ENCODE measurements at places on chromosomes 12 and 14.

- no peak for DNase-seq
Measured at GRCh38 chr12:14601692-14602478, 34.2 kb upstream of the PLBD1 start.

DNA sequence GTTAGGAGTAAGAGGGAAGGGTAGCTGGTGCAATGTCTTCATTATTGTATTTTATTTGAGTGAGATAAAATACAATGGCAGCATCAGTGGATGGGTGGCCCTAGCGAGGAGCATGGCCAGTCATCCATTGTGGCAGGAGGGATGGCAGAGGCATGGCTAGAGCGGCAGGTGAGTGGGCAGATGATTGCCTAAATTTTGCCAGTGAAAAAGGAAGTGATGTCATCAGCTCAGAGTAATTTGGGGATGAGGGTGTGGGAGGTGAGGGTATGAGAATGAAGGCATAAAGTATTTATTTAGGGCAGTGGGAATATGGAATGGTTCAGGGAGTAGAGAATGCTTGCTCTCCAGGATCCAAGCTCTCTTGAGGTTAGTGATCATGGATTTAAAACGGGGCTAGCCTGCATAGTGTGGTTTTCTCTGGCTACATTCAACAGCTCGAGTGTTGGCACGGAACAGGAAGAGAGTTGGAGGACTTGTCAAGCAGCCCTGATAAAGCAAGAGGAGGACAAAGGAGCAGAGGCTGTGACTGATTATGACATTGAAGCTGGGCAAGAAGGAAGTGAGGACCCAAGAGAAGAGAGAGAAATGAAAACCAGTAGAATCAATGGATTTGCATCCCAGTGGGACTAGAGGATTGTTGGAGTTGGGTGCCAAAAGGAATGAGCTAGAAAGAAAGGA, 18.7 kb upstream of the SERPINA6 start:
- no peak for DNase-seq

DNA sequence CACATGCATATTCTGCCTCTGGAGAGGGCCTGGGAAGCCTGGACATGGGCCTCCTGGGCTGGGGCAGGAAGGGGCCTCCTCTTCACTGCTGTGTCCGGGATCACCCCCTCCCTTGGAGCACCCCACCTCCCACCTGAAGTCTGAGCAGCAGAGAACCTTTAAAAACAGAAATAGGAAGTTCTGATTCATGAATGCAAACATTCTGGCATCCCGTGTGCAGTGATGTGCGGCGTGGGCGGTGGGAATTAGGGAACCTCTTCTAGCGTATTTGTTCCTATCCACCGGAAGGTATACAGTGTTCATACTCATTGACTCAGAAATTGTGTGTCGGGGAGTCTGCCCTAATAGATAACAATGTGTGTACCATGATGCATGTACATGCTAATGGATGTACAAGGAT, 46.2 kb downstream of the C14orf132 start:
- no peak for DNase-seq

DNA sequence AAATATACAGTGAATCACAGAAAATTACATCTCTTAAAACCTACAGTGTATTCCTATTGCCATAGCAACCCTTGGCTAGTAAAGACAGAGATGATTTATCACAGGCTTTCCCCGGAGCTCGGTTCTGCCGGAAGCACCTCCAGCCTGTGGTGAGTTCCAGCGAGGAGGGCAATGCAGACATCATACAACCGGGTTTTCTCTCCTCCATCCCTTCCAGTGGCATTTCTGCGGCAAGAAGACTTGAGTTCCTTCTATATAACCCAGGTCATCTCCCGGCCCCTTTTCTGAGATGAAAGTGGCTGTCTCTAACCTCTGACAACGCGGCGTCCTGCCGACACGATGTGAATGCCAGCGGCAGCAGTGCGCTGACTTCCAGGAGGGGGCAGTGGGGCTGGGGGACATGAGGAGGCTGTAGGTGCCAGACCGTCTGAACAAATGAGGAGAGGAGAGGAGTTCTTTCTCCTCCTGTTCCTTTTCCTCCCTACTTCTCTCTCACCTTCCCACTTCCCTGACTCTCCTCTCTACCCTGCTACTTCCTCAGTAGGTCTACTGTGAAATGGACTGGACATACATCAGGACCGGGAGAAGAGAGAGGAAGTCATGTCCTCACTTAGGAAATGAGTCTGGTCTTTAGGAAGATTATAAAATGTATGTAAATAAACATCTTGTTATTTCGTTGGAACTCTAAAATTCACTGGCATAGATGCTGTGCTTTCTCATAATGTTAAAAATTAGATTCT, 68.6 kb upstream of the MAX start:
- peak; percentile 74 for DNase-seq

GRCh38 chr12:120469450-120470149, at the start of gene SRSF9:
SRSF9 (minus strand) TSS chr12:120469748; CDS start chr12:120469609, 139 bp downstream.
- DNase-seq: peak; percentile 90

DNA sequence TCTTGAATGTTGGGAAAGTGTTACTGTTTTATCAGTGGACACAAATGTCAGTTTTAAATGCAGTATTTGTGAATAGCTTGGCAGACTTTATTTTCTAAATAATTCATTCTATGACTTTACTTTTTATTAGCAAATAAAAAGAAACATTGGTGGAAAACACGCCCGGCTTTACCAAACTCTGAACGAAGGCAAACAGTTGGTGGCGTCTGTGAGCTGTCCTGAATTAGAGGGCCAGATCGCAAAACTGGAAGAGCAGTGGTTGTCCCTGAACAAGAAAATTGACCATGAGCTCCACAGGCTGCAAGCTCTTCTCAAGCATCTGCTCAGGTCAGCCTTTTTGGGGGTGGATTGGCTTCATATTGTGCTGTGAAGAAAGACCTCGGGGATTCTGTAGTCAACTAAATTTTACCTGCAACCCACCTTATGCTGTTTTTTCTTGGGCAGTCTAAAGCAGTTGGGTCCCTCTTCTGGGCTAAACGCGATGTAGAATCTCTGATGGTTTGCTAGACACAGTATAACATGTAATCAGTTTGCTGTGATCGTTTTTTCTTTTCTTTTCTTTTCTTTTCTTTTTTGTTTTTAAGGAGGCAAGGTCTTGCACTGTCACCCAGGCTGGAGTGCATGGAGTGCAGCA, 156.4 kb downstream of the ESR2 start:
- DNase-seq: peak; percentile 17

DNA sequence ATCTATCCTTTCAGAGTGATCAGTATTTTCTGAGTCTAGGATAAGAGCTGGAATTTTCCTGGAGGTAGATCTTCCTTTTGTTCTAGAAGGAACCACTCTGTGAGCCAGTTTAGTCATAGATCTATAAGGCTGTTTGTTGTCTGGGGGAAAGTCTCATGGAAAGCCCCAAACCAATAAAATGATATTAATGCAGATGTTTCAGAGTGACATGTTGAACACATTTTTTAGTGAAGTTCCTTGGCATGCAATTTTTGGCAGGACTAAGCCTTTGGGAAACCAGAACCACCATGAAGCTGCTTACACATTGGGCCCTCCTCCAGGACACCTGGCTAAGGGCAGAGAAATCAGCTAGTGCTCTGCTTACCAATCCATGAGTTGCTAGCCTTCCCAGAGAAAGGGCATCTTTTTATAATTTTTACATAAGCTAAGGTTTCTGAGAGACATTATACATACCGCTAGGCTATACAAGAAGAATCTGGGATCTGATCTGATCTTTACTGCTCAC, 101.5 kb upstream of the PCED1B start:
- no peak for DNase-seq

GRCh38 chr12:247271-247670, 15.4 kb downstream of the SLC6A13 start:
- DNase-seq: no peak

DNA sequence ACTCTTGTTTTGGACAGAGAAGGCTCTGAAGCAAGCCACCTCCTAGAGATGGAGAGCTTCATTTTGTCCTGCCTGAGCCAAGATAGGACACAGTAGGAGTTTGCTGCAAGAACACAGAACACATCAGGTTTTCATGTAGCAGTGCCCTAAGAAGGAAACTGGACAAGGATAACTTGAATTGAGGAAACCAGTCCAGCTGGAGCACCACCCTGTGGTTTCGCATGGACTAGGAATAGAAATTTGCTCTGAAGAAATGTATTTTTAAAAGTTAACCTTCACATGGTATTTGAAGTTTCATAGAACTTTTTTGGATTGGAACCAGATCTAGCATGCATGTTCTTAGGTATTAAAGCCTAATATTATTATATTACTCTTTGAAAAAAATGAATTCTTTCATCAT, 68.8 kb downstream of the RERG start:
- no peak for DNase-seq

DNA sequence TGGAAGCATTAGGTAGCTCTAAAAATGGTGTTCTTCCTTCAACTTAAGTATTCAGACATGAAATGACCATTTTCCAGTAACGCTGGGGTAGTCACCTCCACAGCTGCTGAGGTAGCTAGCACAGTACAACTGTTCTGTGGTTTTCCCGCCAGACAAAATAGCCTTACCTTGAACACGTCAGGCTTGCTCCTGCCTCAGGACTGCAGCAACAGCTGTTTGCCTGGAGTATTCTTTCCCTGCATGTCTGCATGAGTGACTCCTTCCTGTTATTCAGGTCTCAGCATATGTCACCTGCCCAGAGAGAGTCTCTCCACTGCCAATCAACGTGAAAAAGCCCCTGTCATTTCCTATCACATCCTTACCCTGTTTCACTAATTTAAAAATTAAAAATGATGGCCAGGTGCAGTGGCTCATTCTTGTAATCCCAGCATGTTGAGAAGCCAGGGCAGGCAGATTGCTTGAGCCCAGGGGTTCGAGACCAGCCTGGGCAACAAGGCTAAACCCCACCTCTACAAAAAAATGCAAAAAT, 37.9 kb downstream of the WDR89 start:
- DNase-seq: no peak

- DNase-seq: peak; percentile 17
Measured at GRCh38 chr14:44657696-44658388, 150.8 kb upstream of the FSCB start.

GRCh38 chr12:40351976-40352375, 127.2 kb downstream of the LRRK2 start:
- no peak for DNase-seq

DNA sequence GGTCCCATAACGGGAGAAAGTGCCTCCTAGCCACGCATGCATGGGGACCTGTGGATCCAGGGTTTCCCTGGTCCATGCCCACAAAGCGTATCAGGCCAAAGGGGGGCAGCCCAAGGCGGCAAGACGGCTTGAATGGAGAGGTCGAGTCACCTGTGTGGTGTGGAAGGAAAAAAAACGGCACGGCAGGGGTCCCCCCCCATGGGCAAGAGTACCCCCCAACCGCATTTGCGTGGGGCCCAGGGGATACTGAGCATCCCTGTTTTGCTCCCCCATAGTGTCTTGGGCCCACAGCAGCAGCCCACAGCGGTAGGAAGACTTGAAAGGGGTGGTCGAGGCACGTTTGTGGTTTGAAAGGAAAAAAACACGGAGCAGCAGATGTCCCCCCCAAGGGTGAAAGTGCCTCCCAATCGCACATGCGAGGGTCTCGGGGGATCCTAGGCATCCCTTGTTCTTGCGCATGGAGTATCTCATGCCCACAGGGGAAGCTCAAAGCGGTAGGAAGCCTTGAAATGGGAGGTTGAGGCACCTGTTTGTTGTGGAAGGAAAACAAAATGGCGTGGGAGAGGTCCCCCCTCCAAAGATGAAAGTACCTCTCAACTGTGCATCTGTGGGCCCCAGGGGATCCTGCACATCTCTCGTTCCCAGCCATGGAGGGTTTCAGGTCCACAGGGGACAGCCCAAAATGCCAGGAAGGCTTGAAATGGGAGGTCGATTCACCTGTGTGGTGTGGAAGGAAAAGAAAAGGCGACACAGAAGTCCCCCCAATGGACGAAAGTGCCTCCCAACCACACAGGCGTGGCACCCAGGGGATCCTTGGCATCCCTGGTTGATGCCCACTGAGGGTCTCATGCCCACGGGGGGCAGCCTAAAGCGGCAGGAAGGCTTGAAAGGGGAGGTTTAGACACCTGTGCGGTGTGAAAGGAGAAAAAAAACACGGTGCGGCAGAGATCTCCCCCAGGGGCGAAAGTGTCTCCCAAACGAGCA, 577.5 kb downstream of the ALG10 start:
- DNase-seq: no peak

GRCh38 chr12:49604856-49605255, 583 bp downstream of the FAM186B start:
- DNase-seq: no peak

DNA sequence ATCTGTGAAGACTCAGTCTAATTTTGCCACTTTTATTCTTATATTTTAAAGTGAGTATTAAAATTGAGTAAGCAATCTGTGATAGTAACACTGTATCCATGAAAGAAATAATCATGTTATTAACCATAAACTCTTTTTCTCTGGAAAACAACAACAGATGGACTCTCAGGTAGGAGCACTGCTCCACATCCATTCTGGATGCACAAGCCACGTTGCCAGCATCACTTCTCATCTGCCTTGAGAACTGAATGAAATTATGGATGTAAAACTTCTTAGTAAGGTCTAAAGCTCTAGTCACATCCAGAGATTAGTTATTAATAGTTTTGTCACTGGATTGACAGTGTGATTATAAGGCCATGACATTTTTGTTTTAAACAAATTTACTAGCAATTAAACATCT, 489.1 kb upstream of the SYT1 start:
- no peak for DNase-seq

DNA sequence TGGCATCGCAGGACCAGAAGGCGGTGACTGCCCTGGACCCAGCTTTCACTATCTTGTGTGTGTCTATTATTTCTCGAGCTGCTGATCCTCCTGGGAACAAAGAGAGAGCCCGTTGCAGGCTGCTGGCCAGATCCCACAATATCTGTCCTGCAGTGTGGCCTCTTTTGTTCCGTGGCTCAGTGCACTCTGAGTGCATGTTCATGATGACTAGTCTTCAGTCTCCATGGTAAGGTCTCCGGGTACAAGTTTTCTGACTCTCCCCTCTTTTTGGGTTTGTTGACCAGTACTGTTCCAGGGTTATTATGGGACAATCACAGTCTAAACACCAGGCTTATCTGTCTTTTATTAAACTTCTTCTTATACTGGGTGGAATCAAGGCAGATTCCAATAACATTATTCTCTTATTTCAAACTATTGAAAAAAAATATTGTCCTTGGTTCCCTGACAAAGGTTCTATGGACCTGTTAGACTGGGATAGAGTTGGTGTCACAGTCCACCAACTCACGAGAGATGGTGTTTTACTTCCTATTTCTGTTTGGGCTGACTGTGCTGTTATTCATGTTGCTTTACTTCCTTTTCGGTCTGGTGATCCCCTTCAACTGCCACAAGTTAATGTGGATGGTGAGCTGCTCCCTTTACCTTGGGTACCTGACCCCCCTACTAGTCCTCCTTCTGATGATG, 192.9 kb upstream of the ALG10B start:
- DNase-seq: no peak

DNA sequence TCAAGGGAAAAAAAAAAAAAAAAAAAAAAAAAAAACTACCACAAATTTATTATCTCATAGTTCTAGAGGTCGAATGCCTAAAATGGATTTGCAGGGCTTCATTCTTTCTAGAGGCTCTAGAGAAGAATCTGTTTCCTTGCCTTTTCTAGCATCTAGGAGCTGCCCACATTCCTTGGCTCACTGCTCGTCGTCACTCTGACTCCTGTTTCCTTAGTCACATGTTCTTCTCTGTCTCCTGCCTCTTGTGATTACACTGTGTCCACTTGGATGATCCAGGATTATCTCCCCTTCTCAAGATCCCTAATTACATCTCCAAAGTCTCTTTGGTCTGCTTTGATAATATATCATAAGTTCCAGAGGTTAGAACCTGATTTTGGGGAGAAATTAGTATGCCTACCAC, 88.7 kb downstream of the HECTD1 start:
- no peak for DNase-seq
